ENCODE measurements at places on chromosomes 12 and 14. TPM values are rescaled to one million over a fixed set of nuclear protein-coding genes. Genes with fewer than 3 reads are reported as not detected.

DNAI7 gene
- polyA plus RNA-seq = 0.25 TPM

DNA sequence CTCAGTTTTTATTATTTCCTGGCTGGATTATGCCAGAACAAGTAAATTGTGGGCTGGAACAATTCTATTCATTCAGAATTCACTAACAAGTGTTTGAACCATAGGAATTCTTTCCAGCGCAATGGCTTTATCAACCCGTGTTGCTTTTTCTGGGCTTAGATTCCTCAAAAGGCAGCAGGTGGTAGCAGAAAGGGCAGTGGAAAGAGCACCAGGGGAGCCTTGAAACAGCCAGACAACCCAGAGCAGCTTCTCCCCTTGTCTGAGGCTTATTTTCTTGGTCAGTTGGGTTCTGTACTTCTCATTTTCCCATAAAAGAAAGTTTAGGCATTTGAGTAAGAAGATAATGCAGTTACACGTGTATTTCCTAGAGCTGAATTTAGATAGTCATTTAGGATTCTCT, 130.7 kb downstream of the OTOGL start:
- no peaks in the 10 kb centered on the region for H3K36me3 ChIP-seq
- peaks cover 16% of the 10 kb centered on the region for H3K4me1 ChIP-seq
- no peak overlapping the region for H3K4me3 ChIP-seq
- H3K27ac ChIP-seq = no peak overlapping the region
- no peaks in the 10 kb centered on the region for H3K27me3 ChIP-seq

LHX5 gene
- polyA plus RNA-seq = not detected

GRCh38 chr14:35051796-35052195, 5.7 kb downstream of the FAM177A1 start:
- H3K4me3 ChIP-seq = no peak overlapping the region
- H3K27me3 ChIP-seq = no peaks in the 10 kb centered on the region
- DNase-seq = no peak
- peaks cover 23% of the 10 kb centered on the region for H3K4me1 ChIP-seq

DNA sequence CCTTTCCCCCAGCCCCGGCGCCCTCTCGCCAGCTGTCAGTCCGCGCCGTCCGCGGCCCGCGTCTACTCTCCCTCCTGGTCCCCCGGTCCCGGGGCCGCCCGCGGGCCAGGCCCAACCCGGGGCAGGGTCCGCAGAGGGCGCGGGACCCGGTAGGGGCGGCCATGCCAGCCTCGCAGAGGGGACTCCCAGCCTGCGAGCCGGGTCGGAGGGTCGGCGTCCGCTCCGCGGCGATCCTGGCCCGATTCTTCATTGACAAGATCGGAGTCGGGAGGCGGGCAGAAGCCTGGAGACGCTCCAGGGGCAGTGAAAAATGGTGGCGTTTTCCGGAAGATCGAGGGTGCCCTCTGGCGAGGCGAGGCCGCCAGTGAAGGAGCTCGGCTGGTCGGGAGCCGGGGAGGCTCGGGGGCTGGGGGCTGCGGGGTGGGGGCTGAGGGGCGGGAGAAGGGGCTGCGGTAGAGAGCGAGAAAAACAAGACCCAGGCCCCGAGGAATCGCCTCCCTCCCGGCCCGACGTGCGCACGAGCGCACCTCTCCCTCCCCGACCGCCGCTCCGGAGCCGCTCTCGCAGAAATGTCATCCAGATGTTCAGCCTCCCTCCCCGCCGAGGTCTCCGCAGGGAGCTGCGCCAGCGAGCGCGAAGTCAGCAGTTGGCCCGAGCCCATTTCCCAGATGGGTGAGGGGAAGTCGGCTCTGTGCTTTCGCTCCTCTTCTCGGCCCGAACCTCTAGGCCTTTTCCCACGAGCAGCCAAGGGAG, 647 bp upstream of the TGFB3 start:
- H3K27me3 ChIP-seq = no peaks in the 10 kb centered on the region
- DNase-seq = peak; percentile 92
- no peaks in the 10 kb centered on the region for H3K36me3 ChIP-seq
- H3K27ac ChIP-seq = peak overlapping the region; percentile 77

A2ML1 gene
- polyA plus RNA-seq = not detected

GRCh38 chr14:62696331-62696924, 348.8 kb downstream of the KCNH5 start:
- no peaks in the 10 kb centered on the region for H3K36me3 ChIP-seq
- no peak overlapping the region for H3K27ac ChIP-seq
- no peaks in the 10 kb centered on the region for H3K4me1 ChIP-seq
- no peaks in the 10 kb centered on the region for H3K27me3 ChIP-seq

- DNase-seq = no peak
- no peaks in the 10 kb centered on the region for H3K27me3 ChIP-seq
- no peak overlapping the region for H3K27ac ChIP-seq
Observed at GRCh38 chr12:121702944-121703343, 9.6 kb upstream of the TMEM120B start.

DNA sequence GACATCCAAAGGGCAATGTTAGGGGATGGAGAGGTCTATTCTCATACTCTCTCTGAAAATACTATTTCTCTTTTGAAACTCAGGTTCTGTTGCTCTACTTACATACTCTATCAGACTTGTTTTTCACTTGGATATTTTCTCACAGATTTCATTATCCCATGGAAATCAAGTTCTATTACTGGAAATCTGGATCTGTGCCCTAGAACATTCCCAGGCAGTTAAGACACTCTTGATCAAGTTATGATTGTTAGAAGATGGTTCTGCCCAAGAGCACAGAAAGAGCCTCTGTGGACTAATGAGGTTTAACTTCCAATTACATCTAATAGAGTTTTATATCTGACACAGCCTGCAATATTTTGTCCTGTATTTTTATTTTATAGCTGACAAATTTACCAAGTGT, 591.0 kb upstream of the ATP2B1 start:
- no peaks in the 10 kb centered on the region for H3K4me1 ChIP-seq
- H3K36me3 ChIP-seq = no peaks in the 10 kb centered on the region
- H3K27me3 ChIP-seq = no peaks in the 10 kb centered on the region
- H3K4me3 ChIP-seq = no peak overlapping the region
- no peak for DNase-seq

DNA sequence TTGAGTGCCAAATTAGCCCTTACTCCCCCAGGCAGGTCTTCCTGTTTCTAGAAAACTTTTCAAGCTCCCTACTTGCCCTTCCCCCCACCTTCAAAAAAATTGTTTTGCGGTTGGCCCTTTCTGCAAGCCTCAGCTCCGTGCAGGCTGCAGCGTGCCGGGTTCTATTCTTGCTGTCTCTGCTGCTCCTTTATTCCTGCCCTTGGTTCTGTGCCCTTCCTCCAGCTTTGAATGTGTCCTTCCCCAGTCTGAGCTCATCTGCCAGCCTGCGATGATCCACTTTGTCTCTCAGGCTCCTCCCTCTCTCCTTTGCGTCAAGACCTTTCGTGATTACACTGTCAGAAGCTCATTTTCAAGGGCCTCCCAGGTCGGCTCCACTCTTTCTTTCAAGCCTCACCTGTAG, 98.6 kb downstream of the IRF2BPL start:
- peaks cover 24% of the 10 kb centered on the region for H3K4me1 ChIP-seq
- H3K4me3 ChIP-seq = no peak overlapping the region
- H3K36me3 ChIP-seq = no peaks in the 10 kb centered on the region
- peak; percentile 74 for DNase-seq
- H3K27me3 ChIP-seq = no peaks in the 10 kb centered on the region

DNA sequence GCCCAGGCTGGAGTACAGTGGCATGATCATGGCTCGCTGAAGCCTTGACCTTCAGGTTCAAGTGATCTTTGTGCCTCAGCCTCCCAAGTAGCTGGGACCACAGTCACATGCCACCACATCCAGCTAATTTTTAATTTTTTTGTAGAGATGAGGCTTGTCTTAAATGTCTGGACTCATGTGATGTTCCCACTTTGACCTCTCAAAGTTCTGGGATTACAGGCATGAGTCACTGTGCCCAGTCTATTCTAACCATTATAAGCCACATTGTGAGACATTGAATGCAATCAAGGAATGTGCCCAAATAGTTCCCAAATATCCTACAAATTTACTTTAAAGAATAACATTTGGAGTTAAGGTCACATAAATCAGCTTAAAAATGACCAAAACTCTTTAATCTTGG, 130.7 kb upstream of the ARID2 start:
- H3K27me3 ChIP-seq = no peaks in the 10 kb centered on the region
- DNase-seq = no peak
- no peaks in the 10 kb centered on the region for H3K36me3 ChIP-seq
- no peak overlapping the region for H3K4me3 ChIP-seq
- H3K27ac ChIP-seq = no peak overlapping the region

DNA sequence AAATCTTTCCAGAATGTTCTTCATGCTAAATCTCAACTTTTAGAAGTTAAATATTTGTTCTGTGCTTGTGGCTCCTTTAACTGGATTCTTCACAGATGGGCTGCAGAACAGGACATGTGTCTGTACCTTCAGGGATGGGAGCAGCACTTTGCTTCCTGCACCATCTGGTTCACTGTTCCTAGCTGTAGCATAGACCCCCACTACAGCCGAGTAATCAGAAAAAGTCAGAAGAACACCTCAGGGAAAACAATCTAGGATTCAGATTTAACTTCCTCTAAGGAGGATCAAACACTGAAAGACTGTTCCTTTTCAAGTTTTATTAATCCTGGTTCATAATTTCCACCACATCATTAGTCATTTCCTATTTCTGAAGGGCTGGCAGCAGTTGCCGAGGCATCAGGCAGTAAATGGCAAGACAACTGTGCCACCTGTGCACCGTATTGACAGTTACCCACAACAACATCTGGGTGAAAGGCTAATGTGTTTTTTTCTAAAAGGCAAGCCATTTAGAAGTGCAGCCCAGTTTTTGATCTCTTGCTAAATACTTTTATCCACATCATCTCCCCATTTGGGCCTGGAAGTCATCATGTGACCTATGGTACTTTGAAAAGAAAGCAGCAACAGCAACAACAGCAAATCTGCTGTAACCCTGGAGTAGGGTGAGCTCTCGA, 212.8 kb upstream of the BMP4 start:
- no peak overlapping the region for H3K4me3 ChIP-seq
- peak; percentile 23 for DNase-seq
- peaks cover 12% of the 10 kb centered on the region for H3K4me1 ChIP-seq
- H3K27ac ChIP-seq = no peak overlapping the region

DNA sequence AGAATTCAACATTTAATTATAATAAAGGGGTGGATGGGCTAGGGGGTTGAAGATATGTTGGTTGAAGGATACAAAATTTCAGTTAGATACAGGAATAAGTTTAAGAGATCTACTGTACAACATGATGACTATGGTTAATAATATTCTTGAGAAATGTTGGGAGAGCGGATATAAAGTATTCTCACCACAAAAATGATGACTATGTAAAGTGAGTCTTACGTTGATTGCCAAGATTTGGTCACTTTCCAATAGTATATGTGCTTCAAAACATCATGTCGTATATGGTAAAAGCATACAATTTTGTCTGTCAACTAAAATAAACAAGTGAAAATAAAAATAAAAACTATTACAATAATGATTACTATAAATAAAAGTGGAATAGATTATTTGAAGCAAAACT, 802.0 kb downstream of the C12orf50 start:
- H3K4me1 ChIP-seq = no peaks in the 10 kb centered on the region
- peak; percentile 7 for DNase-seq
- no peak overlapping the region for H3K4me3 ChIP-seq
- H3K27me3 ChIP-seq = no peaks in the 10 kb centered on the region

ACOT6 gene
- polyA plus RNA-seq = not detected

GRCh38 chr12:72084061-72084460, 145.4 kb downstream of the TPH2 start:
- H3K36me3 ChIP-seq = no peaks in the 10 kb centered on the region
- no peaks in the 10 kb centered on the region for H3K4me1 ChIP-seq
- H3K27me3 ChIP-seq = no peaks in the 10 kb centered on the region
- no peak overlapping the region for H3K27ac ChIP-seq

DNA sequence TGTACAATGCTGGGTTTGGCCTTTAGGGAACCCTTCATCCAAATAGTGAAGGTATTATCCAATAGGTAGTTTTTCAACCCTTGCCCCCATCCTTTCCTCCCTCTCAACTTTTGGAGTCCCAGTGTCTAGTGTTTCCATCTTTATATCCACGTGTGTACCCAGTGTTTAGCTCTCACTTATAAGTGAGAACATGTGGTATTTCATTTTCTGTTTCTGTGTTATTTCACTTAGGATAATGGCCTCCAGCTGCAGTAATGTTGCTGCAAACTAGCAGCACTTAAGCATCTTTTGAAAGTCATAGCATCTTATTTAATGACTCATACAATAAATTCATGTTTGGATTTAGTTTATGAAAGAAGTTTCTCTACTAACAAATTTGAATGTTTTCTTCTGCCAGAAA, 442.5 kb downstream of the NELL2 start:
- no peaks in the 10 kb centered on the region for H3K36me3 ChIP-seq
- no peaks in the 10 kb centered on the region for H3K4me1 ChIP-seq
- H3K27ac ChIP-seq = no peak overlapping the region
- no peaks in the 10 kb centered on the region for H3K27me3 ChIP-seq

MAPK1IP1L gene
- 92.5 TPM for polyA plus RNA-seq

- H3K4me3 ChIP-seq = no peak overlapping the region
- DNase-seq = peak; percentile 16
- no peaks in the 10 kb centered on the region for H3K4me1 ChIP-seq
- no peaks in the 10 kb centered on the region for H3K27me3 ChIP-seq
Observed at GRCh38 chr12:131499160-131499863, 211.6 kb upstream of the SFSWAP start.

TAMALIN gene
- polyA plus RNA-seq = not detected

DNA sequence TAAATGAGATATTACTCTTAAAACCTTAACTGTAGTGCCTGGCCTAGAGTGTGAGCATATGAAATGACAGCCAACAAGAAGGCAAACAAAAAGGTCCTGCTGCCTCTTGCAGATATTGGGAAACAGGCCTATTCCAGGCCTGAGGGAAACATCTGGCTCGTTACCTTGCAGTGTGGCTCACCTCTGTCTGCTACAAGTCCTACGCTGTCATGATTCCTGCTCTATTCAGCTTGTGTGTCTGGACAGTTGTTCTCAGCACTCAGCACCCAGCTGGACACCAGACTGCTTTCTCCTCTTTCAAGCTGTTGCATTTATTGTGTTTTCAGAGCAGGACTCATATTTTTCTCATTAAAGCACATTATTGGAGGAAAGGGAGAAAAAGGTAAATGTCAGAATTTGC, 113.5 kb downstream of the TMTC2 start:
- H3K27me3 ChIP-seq = no peaks in the 10 kb centered on the region
- no peak for DNase-seq
- no peaks in the 10 kb centered on the region for H3K36me3 ChIP-seq
- no peaks in the 10 kb centered on the region for H3K4me1 ChIP-seq
- H3K27ac ChIP-seq = no peak overlapping the region

- H3K27ac ChIP-seq = no peak overlapping the region
- peaks cover 15% of the 10 kb centered on the region for H3K4me1 ChIP-seq
- H3K36me3 ChIP-seq = no peaks in the 10 kb centered on the region
- H3K27me3 ChIP-seq = no peaks in the 10 kb centered on the region
- no peak overlapping the region for H3K4me3 ChIP-seq
- DNase-seq = no peak
Observed at GRCh38 chr12:101780599-101780998, 41.3 kb upstream of the SYCP3 start.

- DNase-seq = no peak
- no peak overlapping the region for H3K4me3 ChIP-seq
- H3K27me3 ChIP-seq = no peaks in the 10 kb centered on the region
- H3K27ac ChIP-seq = no peak overlapping the region
- H3K4me1 ChIP-seq = no peaks in the 10 kb centered on the region
Observed at GRCh38 chr14:99132821-99133635, 139.0 kb downstream of the BCL11B start.

TPPP2 gene
- polyA plus RNA-seq = not detected

ENDOU gene
- polyA plus RNA-seq = 0.10 TPM

- H3K27me3 ChIP-seq = no peaks in the 10 kb centered on the region
- H3K4me3 ChIP-seq = peak overlapping the region; percentile 77
- DNase-seq = no peak
- H3K27ac ChIP-seq = peak overlapping the region; percentile 95
- H3K36me3 ChIP-seq = no peaks in the 10 kb centered on the region
Observed at GRCh38 chr12:131895640-131896079, 1.2 kb downstream of the ULK1 start.
